ENCODE measurements at places on chromosomes 4 and X. TPM values are rescaled to one million over a fixed set of nuclear protein-coding genes. Genes with fewer than 3 reads are reported as not detected.

The GAGE12J gene
- not detected for total RNA-seq

The VCX3A gene
- total RNA-seq: not detected

The RAB39B gene
- 0.27 TPM for total RNA-seq

The GPRASP2 gene
- total RNA-seq: 17.9 TPM

The GUCY1A1 gene
- 53.5 TPM for total RNA-seq

The CDKL5 gene
- 8.1 TPM for total RNA-seq

The PLS3 gene
- 69.5 TPM for total RNA-seq

The PHOX2B gene
- total RNA-seq: not detected

DNA sequence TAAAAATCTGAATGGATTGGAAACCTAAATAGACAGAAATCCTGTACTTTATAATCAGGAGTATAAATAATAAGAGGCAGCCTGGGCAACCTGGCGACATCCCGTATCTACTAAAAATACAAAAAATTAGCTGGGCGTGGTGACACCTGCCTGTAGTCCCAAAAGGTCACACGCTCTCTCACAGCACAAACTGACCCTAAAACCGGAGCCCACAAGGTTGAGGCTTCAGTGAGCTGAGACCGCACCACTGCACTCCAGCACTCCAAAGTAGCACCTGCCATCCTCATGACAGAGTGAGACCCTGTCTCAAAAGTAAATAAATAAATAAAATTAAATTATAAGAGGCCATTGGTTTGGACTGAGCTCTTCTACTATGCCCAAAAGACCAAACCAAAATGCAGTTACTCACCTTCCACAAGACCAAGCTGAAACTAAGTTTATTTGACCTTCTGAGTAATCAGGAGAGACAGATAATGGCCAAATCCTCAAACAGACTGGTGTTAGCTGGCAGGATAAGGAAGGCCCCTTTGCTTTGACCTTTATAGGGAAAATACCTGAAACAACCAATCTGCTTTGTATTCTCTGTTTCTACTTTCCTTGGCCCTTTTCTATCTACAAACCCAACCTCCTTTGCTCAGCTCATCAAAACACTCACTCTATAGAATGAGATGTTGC lies 3.2 kb upstream of the GRSF1 start:
- no peak for DNase-seq

DNA sequence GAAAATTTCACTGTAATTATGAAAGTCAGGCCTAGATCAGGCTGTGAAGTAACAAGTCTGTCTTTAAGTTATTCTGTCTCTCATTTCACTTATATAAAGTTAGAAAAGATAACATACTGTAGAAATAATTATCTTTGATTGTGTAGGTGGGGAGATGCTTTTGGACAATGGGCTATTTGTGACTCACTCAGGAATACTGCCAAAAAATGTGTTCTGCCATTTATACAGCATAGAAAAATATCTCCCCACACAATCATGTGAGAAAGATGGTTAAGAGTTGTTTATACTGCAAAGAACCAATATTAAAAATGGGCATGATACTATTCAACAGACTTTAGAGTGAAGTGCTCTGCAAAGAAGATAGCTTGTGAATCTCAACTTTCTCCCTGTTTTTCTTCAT lies 95.0 kb upstream of the GABRA2 start:
- no peak for DNase-seq

- no peak for DNase-seq
Measured at GRCh38 chrX:12751887-12752286, 39.3 kb upstream of the PRPS2 start.

- no peak for DNase-seq
Measured at GRCh38 chrX:49290215-49290614, 13.2 kb upstream of the GAGE10 start.

DNA sequence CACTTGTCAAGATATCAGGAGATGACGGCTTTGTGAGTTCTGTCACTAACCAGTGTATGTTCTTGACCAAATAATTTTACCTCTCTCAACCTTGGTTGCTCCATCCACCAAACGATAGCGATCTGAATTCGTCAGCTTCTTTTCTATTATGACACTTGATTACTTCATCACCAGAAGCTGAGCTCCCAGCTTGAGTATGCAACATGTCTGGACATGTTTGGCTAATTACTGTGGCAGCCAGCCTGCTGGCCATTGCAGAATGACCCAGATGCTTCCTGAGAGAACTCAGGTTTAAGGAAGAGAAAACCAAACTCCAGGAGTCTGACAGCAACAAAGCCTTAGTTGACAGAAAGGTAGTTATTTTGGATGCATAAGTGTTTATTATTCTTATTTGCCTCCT lies 46.4 kb upstream of the PARM1 start:
- DNase-seq: no peak

DNA sequence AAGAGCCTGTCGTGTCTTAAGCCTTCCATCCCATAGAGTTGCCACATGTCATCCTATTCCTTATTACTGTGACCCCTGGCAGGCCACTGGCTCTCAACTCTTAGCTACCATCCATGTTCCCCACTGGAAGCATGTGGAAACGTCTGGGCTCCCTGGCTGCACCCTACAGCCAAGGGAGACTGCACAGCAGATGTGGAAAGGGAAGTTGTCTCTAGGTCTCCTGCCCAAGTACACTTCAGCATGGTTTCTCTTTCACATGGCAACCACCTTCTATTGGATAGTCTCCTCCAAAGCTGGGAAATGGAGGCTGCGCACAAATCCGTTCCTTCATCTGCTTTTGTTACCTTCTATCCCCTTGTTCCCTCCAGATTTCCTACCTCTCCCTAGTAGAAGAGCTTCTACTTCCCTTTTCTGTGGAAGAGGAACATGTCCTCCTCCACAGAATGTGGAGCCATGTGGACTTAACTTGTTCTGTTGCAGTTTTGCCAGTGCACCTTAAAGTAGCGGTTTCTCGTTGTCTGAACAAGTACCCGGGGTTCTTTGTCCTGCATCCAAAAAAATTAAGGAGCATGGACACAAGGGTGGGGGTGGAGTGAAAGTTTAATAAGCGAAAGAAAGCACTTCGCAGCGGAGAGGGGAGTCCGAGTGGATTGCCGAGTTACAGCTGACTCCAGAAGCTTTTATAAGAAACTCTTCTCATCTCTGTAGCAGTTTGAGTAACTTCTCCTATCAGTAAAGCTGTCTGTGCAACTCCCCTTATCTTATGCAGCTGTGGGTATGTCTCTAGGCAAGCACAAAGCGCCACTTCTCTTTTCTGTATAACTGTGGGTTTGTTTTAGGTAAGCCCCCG lies 52.5 kb downstream of the HMGB2 start:
- no peak for DNase-seq

GRCh38 chrX:141989815-141990214 lies 86.1 kb downstream of the MAGEC1 start:
- no peak for DNase-seq

DNA sequence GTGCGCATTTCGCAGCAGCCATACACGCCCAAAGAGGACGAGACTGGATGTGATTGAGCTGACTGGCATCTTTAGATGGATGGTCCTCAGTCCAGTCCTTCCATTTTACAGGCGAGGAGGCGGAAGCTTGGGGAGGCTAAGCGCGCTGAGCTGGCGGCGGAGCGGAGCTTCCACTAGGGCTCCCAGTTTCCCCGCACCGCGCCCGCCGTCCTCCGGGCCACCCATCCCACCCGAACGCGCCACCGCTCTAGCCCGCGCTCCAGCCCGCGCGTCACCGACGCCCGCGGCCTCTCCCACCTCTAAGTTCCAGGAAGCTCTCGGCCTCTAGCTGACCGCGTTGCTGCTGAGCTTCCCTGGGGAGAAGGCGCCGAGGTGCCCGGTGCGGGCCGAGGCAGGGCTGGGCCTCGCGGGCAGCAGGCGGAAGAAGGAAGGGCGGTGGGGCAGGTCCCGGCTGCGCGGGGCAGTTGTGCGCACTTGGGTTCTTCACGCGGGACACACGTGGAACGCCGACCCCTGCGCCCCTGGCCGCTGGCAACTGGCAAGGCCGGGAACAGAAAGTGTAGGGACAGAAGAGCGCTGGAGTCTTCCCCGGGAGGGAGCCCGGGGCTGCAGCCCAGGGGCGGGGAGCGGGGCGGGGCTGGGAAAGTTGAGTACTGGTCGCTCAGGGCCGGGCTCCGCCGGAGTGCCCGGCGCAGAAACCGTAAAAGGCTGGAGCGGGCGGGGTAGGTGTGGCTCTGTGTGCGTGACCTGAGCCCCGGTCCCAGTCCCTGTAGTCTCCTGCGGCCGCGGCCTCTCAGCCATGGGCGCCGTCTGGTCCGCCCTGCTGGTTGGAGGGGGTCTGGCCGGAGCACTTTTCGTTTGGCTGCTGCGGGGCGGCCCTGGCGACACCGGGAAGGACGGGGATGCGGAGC lies at the start of gene STBD1:
Gene STBD1 (plus strand): TSS at position 763 of the 911 bp plus-strand sequence. CDS start 37 bp downstream, at position 800.
- peak; percentile 85 for DNase-seq

GRCh38 chrX:124086411-124086810 lies 124.9 kb downstream of the STAG2 start:
- no peak for DNase-seq

DNA sequence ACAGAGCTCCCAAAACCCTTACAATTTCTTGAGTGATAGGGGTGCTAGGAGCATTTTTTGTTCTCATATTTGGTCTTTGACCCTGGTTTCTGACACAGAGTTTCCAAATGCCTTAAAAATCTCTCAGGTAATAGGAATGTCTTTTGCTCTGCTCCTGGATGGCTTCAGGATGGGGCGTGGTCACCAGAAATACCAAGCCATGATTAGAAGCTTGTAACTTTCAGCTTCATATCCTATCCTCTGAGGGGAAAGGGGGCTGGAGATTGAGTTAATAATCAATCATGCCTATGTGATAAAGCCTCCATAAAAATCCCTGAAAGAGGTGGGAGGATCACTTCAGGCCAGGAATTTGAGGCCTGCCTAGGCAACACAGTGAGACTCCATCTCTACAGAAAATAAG lies 34.6 kb upstream of the IL9R start:
- no peak for DNase-seq

GRCh38 chr4:154277172-154277571 lies 214.4 kb downstream of the DCHS2 start:
- DNase-seq: no peak

GRCh38 chrX:119237562-119237942 lies 1.5 kb downstream of the PGRMC1 start:
- DNase-seq: no peak

- DNase-seq: peak; percentile 73
Measured at GRCh38 chrX:153554519-153555167, 37.2 kb downstream of the ATP2B3 start.

DNA sequence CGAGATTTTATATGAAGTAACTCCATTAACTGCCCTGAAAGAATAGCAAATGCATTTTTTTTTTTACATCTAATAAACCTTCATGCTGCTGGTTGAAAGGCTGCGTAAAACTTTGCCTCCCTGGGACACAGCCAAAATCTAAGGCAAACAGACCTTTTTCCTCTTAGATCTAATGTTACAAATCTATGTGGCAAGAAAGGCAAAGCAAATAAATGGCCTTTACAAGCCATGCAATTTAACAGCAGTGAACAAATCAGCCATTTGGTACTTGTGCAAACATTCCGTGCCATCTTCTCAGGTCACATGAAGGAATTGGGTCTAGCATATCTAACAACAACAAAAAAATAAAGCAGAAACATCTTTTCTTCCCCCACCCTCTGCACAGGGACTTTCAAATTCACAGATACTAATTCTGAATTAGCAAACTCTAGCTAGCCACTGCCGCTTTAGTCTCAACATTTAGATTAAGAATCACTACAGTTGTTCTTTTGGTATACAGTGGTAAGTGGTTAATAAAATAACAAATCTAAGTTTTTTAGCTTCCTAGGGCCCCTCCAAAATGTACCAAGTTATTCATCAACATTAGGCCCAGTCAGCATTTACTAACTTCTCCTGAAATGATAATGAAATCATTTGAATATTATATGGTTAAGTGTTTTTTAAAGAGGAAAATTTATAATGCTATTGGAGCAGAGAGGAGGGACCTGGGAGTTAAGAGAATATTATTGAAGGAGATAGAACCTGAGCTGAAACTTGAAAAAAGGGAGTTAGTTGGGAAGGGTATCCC lies 593.8 kb downstream of the SMARCA1 start:
- DNase-seq: no peak

DNA sequence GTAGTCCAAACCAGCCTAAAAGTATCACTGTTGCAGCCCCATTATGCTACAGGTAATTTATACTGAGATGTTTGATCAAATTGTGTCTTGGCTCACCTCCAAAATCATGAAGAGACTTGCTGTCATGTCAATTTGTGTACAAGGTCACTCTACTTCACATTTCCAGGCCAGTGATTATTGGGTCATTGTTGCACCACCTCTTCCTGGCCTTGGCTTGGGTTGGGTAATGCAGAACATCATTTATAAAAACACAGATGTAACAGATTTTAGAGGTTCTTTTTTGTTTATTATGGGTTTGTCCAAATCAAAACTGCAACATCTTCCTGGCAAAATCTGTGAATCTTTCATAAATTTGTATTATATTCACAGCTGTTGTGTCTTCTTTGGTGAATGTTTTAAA lies 459.5 kb downstream of the ANKRD50 start:
- no peak for DNase-seq

- DNase-seq: no peak
Measured at GRCh38 chr4:56130606-56131155, 181.9 kb downstream of the CEP135 start.

DNA sequence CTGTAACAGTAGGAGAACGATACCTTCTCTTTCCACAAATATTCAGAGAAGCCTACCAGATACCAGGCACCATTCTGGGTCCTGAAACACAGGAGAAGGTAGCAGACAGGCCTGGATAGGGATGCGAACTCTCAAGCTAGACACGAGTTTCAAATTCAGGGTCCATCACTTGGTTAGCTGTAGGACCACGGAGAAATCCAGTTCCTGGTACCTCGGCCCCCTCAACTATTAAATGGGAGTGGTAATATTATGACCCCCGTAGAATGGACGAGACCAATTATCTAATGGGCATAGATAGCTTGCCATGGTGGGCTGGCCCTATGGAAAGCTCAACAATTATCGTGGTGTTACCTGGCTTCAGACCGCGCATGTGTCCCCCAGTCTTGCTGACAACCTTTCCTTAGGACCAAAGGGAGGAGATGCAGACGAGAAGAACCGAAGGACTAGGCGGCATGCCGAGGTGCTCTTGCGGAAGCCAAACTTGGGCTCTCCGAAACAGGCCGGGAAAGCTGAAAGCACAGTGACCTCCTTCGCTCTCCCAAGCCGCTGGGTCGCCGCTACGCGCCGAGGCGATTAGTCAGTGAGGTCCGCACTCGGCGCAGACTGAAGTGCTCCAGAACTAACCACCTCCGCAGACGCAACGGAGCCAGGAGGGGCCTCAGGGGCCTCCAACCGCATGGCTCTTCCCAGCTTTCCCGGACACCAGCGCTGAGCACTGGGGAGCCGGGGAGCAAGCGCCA lies 19.6 kb downstream of the NKX3-2 start:
- no peak for DNase-seq

DNA sequence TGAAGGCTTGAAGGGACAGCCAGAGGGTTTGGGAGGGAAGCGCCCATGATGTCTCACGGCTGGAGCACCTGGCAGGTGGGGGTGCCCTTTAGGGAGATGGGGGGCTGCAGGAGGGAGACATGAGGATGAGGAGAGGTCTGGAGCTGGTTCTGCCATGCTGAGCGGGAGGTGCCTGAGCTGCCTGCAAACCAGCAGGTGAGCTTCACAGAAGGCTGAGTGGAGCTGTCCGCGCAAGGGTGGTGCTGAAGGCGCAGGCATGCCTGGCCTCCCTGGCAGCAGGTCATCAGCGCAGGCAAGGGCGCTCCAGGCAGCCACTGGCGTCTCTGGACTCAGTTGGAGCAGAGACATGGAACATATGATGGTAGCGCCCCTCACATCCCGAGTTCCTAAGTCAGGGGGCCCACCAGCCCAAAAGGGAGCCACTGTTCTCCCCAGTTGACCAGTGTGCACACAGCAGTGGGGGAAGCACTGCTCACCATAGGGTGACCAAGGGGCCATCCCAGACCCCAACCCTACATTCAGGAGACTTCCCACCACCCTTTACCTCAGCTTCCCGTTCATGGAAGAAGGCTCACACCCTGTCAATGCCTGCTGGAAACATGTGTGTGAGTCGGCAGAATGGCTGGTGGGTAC lies 25.8 kb downstream of the ADRA2C start:
- DNase-seq: peak; percentile 36
